ENCODE measurements at places on chromosomes 1 and 21. TPM values are rescaled to one million over a fixed set of nuclear protein-coding genes. Genes with fewer than 3 reads are reported as not detected.
A peak's percentile ranks its signal among the peaks of the same experiment; 100 is the strongest.

Gene FAM72D
- total RNA-seq: 0.19 TPM

Gene C1orf216
- total RNA-seq: 9.8 TPM

DNA sequence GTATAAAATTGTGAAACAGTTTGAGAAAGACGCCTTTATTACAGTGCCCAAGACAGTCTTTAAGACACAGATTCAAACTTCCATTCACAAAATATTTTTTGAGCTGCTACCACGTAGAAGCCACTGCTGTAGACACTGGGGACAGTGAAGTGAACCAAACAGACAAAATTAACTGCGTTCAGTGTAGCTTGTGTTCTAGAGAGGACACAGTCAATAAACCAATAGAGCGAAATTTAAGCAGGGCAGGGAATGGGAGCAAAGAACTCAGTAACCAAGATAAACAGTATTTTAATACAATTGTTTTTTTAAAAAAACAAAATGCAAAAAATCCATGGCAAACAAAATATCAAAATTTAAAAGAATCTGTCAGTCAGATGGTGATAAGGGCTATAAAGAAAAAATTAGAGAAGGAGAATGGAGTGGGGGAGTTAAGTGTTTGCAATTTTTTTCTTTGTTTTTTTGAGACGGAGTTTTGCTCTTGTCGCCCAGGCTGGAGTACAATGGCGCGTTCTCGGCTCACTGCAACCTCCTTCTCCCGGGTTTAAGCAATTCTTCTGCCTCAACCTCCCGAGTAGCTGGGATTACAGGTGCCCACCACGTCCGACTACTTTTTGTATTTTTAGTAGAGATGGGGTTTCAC is 719 bp upstream of the PARS2 start:
- no peak for DNase-seq
- H3K27me3 ChIP-seq: no peaks in the 10 kb centered on the region
- peak overlapping the region; percentile 87 for H3K4me3 ChIP-seq
- peak overlapping the region; percentile 68 for H3K27ac ChIP-seq

DNA sequence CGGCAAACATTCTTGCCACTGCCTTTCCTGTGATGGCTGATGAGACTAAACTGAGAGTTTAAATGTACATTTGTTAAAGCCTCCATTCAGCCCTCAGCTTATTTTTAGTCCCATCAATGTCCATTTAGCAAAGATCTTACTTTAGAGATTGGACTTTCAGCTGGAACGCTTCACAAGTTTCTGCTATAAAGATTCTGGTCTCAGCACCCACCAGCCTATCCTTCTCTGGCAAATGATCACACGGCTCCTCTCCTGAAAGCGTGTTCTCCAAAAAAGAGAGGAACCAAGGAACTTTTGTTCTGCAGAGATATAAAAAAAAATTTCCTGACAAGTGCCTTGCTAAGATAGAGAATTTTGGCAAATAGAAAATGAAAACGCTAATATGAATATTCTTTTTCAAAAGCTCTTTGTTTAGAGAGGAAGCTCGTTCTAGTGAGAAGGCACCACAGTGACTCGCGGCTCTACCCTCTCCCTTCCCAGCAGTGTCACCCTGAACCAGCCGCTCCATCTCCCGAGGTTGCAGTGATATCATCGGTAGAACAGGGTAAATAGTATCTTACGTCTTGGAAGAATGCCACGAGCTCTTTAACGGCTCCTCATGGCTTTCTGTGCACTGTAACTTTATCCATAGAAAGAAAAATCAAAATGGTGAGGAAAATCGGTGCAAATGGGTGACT is 200.2 kb downstream of the APP start:
- H3K27ac ChIP-seq: peak overlapping the region; percentile 69
- no peaks in the 10 kb centered on the region for H3K27me3 ChIP-seq
- peaks cover 31% of the 10 kb centered on the region for H3K4me1 ChIP-seq
- peak; percentile 20 for DNase-seq
- peak overlapping the region; percentile 37 for H3K4me3 ChIP-seq

DNA sequence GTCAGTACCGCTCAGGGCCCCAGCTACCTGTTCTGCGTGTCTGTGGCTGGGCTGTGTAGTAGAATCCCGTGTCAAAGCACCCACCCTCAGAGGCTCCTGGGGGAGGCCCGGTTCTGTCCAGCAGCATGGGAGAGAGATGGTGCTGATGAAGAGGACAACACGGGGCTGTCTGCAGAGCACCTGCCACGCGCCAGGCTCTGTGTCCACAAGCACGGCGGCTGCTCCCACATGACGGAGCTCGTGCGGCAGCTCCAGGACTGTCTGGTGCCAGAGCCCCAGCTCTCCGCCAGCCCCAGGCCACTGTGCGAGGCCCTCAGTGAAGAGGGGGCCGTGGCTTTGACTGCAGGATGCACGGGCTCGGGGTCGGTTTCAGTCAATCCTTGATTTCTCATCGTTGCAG is 42.0 kb upstream of the TSPEAR start:
- H3K27me3 ChIP-seq: peaks cover 31% of the 10 kb centered on the region
- no peaks in the 10 kb centered on the region for H3K36me3 ChIP-seq
- no peak overlapping the region for H3K4me3 ChIP-seq
- no peak overlapping the region for H3K27ac ChIP-seq
- no peak for DNase-seq

Gene USP25
- total RNA-seq: 53.2 TPM

- peaks cover 19% of the 10 kb centered on the region for H3K4me1 ChIP-seq
- H3K27me3 ChIP-seq: peaks cover 2% of the 10 kb centered on the region
- H3K36me3 ChIP-seq: no peaks in the 10 kb centered on the region
Measured at GRCh38 chr1:227447531-227447990, 115.8 kb upstream of the ZNF678 start.

Gene CDK18
- total RNA-seq: 179 TPM

Gene SLC30A10
- total RNA-seq: 0.47 TPM

DNA sequence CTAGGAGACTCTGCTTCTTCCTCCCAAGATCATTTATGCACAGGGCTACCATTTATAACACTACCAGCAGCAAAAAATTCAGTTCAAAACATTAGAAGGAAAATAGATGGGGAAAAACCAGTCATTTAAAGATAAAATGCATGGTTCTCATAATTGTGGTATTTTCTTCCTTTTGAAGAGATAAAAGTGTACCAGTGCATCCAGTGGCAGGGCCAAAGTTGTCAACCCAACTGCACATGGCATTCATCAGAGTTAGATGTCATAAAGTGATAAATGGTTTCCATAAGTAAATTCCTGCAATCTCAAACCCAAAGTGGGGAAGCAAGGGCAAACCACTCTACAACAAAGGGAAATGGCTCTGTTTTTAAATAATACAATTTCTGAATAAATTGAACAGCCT is 119.1 kb upstream of the DMRTA2 start:
- no peak overlapping the region for H3K27ac ChIP-seq
- no peaks in the 10 kb centered on the region for H3K27me3 ChIP-seq
- no peak for DNase-seq
- no peak overlapping the region for H3K4me3 ChIP-seq
- peaks cover 8% of the 10 kb centered on the region for H3K36me3 ChIP-seq

GRCh38 chr1:13908128-13908527 is 208.1 kb downstream of the PRDM2 start:
- H3K36me3 ChIP-seq: no peaks in the 10 kb centered on the region
- no peaks in the 10 kb centered on the region for H3K4me1 ChIP-seq
- H3K27ac ChIP-seq: no peak overlapping the region
- H3K27me3 ChIP-seq: peaks cover 31% of the 10 kb centered on the region
- no peak overlapping the region for H3K4me3 ChIP-seq

GRCh38 chr1:192592517-192592916 is 16.9 kb downstream of the RGS1 start:
- H3K4me1 ChIP-seq: no peaks in the 10 kb centered on the region
- no peak for DNase-seq
- no peaks in the 10 kb centered on the region for H3K27me3 ChIP-seq
- no peaks in the 10 kb centered on the region for H3K36me3 ChIP-seq

Gene AMIGO1
- total RNA-seq: 19.4 TPM

Gene LGALS8
- 76.5 TPM for total RNA-seq

- DNase-seq: no peak
- no peak overlapping the region for H3K4me3 ChIP-seq
- H3K27ac ChIP-seq: no peak overlapping the region
- H3K27me3 ChIP-seq: peaks cover 54% of the 10 kb centered on the region
- no peaks in the 10 kb centered on the region for H3K36me3 ChIP-seq
Measured at GRCh38 chr1:228047183-228047466, 35.4 kb upstream of the ARF1 start.

- peaks cover 20% of the 10 kb centered on the region for H3K4me1 ChIP-seq
- H3K36me3 ChIP-seq: no peaks in the 10 kb centered on the region
- H3K27me3 ChIP-seq: peaks cover 67% of the 10 kb centered on the region
- H3K27ac ChIP-seq: no peak overlapping the region
- H3K4me3 ChIP-seq: no peak overlapping the region
Measured at GRCh38 chr1:47580451-47580995, 142.7 kb downstream of the FOXD2 start.

GRCh38 chr1:201499795-201500669 is 6.9 kb downstream of the CSRP1 start:
- H3K4me3 ChIP-seq: no peak overlapping the region
- no peaks in the 10 kb centered on the region for H3K27me3 ChIP-seq
- peak; percentile 52 for DNase-seq
- H3K4me1 ChIP-seq: peaks cover 96% of the 10 kb centered on the region

Gene PRAMEF6
- total RNA-seq: not detected

GRCh38 chr1:6483017-6483760 is 8.3 kb downstream of the PLEKHG5 start:
- peaks cover 46% of the 10 kb centered on the region for H3K4me1 ChIP-seq
- peaks cover 17% of the 10 kb centered on the region for H3K27me3 ChIP-seq
- H3K4me3 ChIP-seq: no peak overlapping the region

Gene SPATA46
- total RNA-seq: not detected

DNA sequence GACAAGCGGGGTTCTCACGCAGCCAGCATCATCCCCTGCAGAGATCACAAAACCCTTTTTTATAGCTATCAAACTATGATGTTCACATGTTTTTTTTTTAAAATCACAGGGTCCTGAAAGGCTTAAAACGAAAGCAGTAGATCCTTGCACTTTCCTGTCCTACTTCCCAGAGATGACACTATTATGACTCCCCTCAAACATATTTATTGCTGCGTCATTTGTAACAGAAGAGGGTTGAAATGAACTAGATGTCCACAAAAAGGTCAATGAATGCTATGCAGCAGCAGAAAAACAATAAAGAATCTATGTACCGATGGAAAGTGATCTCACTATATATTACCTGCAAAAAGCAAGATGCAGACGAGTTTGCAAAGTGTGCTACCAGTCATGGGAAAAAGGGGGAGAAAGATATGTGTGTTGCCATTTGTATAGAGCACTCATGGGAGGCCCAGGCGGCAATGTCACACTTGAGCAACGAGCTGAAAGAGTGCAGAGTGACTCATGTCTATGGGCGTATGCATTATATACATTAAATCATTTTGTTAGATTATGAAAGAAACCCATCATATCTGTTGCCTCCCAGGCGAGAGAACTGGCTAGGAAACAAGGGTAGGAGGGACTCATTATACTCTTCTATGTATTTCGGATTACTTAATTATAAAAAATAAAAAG is 68.9 kb upstream of the PARP1 start:
- H3K4me3 ChIP-seq: no peak overlapping the region
- H3K27ac ChIP-seq: no peak overlapping the region
- no peak for DNase-seq
- peaks cover 13% of the 10 kb centered on the region for H3K4me1 ChIP-seq
- peaks cover 21% of the 10 kb centered on the region for H3K27me3 ChIP-seq

Gene MYCL
- 0.44 TPM for total RNA-seq

- peaks cover 49% of the 10 kb centered on the region for H3K27me3 ChIP-seq
- DNase-seq: no peak
- H3K4me1 ChIP-seq: no peaks in the 10 kb centered on the region
- H3K4me3 ChIP-seq: no peak overlapping the region
- H3K36me3 ChIP-seq: no peaks in the 10 kb centered on the region
Measured at GRCh38 chr1:14506471-14507255, 91.8 kb upstream of the KAZN start.

GRCh38 chr1:241800640-241801039 is 47.4 kb upstream of the EXO1 start:
- no peak overlapping the region for H3K4me3 ChIP-seq
- DNase-seq: no peak
- no peak overlapping the region for H3K27ac ChIP-seq
- H3K27me3 ChIP-seq: peaks cover 10% of the 10 kb centered on the region
- no peaks in the 10 kb centered on the region for H3K36me3 ChIP-seq

DNA sequence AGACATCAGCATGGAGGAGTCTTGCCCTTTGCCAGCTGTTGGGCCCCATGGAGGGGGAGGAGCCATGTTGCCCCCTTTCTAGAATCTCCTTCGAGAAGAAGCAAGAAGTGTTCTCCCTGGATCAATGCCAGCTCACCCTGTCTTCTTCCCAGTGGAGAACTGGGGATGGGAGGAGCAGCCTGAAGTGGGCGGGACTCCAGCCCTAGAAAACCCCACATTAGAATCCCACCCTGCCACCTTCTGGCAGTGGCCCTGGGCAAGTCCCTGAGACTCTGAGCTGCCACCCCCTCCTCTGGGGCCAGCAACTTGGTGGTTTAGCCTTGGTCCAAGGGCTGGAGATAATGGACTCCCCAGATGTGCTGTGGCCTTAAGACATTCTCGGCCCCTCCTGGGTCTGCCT is 51.7 kb downstream of the PAX7 start:
- no peaks in the 10 kb centered on the region for H3K36me3 ChIP-seq
- no peaks in the 10 kb centered on the region for H3K4me1 ChIP-seq
- peaks cover 97% of the 10 kb centered on the region for H3K27me3 ChIP-seq
- DNase-seq: no peak
- H3K27ac ChIP-seq: no peak overlapping the region
- H3K4me3 ChIP-seq: no peak overlapping the region

Gene SPRR1B
- not detected for total RNA-seq

Gene GRHL3
- total RNA-seq: not detected

DNA sequence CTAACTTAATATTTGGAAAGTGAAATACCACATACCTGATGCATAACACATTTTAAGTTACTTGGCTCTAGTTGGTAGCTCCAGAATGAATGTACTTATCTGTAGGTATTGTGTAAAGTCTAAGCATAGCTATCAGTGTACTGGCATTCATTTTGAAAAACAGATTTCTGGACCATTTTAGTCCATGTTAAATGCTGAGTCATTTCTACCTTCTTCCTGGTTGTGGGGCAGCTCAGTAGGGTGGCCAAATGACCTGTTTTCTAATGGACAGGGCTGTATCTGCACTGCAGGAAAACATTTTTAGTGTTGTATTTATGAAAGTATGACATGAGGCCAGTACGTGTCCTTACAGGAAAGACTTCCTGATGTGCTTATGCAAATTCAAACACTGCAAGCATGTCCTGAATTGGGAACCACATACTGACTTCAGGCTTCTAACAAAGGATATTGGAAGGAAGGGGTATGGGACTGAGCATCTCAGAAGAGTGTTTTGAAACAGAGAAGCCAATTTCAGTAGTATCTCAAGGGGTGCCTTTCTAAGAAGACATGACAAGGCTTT is 300.3 kb upstream of the B3GALT2 start:
- no peak for DNase-seq
- H3K27ac ChIP-seq: no peak overlapping the region
- no peaks in the 10 kb centered on the region for H3K4me1 ChIP-seq
- H3K27me3 ChIP-seq: no peaks in the 10 kb centered on the region
- H3K4me3 ChIP-seq: no peak overlapping the region
- H3K36me3 ChIP-seq: no peaks in the 10 kb centered on the region

Gene RAB7B
- 1.4 TPM for total RNA-seq

Gene CD101
- total RNA-seq: 0.74 TPM

Measured in left ventricle myocardium inferior (tissue), 1 donor.